Renal cortex interstitium (tissue), 15 donors: ENCODE measurements at places on chromosomes 2 and 18. TPM values are rescaled to one million over a fixed set of nuclear protein-coding genes. Genes with fewer than 3 reads are reported as not detected.

MZT2A gene
- polyA plus RNA-seq, result 84.7 TPM

DNA sequence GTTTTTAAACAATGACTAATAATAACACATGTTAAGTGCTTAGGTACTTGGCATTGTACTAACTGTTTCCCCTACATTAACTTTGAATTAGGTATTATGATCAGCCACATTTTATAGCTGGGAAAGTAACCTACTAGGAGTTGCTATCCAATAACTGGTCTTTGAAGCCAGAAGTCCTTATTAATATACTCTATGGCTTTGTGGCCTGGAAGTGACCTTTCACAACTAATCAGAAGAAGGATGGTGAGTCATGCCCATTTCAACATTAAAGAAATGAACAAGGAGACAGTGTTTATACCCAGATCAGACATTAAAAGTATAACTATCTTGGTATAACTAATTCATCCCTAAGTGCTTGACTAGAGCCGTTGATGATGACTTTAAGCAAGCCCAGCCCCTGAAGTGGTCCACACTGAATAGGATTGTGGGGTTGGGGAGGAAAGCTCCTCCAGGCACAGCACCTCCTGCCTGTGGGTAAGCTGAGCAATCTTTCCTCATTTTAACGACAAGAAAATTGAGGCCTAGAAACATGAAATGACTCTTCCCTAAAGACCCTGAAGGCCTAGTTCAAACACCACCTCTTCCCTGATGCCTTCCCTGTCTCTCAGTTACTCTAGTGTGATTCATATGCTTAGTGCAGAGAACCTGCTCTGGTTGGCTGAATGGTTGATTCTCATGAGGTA lies 71.6 kb upstream of the RFX8 start:
- no peak for DNase-seq

GRCh38 chr2:50865235-50865634 lies 166.7 kb downstream of the NRXN1 start:
- no peak for DNase-seq

- no peak for DNase-seq
Observed at GRCh38 chr18:31977270-31977872, 34.4 kb upstream of the TRAPPC8 start.

- DNase-seq, result no peak
Observed at GRCh38 chr18:35642802-35643201, 61.3 kb downstream of the GALNT1 start.

GRCh38 chr2:17317439-17317976 lies 200.7 kb downstream of the RAD51AP2 start:
- no peak for DNase-seq
